ENCODE measurements at places on chromosomes 1 and 21.

GRCh38 chr1:198014355-198014754 lies 97.2 kb downstream of the LHX9 start:
- DNase-seq = no peak

- DNase-seq = peak; percentile 52
Measured at GRCh38 chr1:12472798-12473551, 145.0 kb downstream of the DHRS3 start.

DNA sequence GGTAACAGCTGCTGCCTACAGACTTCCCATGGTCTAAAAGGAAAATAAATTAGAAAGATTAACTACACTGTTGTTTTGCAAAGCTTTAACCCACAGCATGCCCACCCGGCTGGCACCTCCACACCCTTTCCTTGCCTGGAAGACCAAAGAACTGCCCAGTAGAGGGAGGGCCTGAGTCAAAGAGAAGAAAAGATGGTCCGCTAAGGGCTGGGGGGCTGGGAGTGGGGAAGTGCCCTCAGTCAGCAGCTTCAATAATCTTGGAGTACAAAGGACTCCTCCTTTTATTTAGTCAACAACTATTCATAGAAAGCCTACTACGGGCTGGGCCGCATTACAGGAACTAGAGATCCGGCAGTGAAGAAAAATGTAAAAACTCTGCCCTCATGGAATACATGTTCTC lies 40.6 kb downstream of the ERI3 start:
- DNase-seq = no peak

DNA sequence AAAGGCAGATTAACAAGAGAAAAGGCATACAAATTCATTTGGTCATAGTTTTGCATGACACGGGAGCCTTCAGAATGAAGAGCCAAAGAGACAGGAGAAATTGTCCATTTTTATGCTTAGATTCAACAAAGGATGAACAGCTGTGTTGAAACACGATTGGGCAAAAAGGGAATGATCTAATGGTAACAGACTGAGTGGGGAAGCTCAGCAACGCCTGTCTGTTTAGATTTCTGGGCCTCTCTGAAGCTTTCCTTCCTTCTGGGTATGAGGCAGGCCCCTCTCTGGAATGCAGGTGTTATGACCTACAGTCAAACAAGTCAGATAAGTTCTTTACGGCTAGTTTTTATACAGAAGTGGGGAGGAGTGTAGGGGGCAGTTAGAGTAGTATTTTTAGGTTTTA lies 154.6 kb downstream of the RGS7 start:
- no peak for DNase-seq

DNA sequence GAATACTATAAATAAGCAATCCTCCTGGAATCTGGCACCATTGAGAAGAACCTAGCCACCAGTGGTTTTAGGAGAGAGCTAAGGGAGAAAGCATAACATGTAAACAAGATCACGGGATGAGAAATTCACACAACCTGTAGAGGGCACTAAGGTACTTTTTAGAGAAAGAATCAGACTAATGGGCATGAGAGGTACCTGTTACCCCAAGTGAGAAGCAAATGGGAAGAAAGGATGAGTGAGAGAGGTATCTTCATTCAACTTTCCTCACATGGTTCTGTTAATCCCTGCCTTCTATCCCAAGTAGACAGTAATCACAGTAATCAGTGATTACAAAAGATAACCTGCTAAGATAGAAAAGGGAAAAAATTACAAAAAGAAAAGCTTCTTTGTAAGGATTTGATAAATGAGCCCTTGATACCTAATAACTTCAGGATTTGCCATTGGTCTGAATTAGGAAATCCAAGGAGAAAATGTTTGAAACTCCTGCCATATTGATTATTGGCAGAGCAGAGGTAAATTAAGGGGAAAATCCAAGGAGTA lies 251.1 kb upstream of the ADGRL2 start:
- no peak for DNase-seq

- peak; percentile 21 for DNase-seq
Measured at GRCh38 chr1:45493116-45493697, 2.2 kb upstream of the TESK2 start.

DNA sequence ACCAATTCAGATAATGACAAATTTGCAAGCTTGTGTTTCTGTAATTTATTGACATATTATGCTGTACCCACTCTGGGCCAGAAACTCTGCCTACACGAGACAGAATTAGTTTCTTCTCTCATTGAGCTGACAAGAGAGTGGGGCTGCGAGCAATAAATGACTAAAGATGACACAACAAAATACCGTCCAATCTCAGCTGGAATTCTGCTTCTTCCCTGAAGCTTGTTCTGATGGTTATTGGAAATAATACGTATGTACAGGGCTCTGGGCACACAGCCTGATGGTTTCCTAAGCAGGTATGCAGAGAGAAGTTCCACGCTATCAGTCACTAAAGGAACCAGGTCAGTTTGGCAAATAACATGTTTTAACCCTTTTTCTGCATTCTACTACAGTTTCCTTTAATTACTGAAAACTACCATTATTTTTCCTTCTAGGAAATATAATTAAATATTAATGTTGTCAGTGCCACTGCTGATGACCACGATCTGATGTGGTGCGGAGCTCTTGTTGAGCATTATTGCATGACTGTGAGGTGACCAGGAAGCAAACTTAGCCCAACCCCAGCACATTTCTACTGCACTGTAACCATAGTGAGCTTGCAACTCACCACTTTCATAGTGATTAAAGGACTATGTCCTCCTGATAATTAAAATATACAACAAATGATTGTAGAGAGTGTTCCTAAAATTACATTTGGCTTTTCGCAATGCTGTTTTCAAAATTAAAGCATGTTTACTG lies 221.4 kb upstream of the L1TD1 start:
- no peak for DNase-seq

DNA sequence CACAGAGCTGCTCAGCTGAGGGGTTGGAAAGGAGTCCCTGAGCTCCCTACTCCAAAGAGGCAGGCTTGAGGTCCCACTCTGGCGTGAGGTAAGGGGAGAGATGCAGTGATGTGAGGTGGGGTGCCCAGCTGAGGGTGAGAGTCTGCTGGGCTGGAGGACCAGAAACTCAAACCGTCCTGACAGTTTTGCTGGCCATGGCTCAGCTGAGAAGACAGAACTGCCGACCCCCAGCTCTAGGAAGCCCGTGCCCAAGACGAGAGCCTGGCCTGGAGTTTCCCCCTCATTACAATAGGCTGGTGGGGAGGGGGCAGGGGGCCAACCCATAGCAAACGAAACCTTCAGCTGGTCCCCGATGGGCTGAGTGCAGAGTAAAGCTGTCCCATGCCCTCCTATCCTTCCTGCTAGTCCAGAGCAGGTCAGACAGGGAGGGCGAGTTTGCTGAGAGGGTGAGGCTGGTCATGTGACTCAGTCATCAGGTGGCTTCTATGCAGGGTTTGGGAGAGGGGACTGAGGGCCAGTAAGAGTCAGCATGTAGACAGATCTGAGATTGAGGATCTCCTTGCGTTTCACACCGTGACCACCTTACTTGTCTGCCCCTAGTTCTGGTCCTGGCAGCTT lies 129.3 kb downstream of the PRDM2 start:
- no peak for DNase-seq

- no peak for DNase-seq
Measured at GRCh38 chr1:236395947-236396664, 2.0 kb downstream of the EDARADD start.

DNA sequence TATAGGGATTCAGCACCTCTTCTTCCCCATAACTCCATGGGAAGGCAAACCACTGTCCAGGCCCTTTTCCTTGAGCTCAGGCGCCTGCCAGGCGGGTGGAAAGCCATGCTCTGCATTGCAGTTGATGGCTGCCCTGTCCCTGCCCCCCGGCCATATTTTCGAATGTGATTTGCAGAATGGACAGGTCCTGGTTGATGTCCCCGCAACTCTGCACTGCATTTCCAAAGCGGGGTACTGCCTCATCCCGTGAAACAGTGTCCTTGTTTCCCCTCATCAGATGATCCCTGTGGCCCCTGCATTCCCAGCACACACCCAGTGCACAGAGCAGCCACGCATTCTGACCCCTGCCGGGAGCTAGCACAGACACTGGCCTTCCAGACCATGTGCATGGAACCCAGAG lies 33.7 kb upstream of the SCMH1 start:
- no peak for DNase-seq

GRCh38 chr1:117235863-117236465 lies 25.2 kb upstream of the VTCN1 start:
- DNase-seq = no peak

GRCh38 chr1:183186841-183187240 lies 777 bp downstream of the LAMC2 start:
- no peak for DNase-seq

DNA sequence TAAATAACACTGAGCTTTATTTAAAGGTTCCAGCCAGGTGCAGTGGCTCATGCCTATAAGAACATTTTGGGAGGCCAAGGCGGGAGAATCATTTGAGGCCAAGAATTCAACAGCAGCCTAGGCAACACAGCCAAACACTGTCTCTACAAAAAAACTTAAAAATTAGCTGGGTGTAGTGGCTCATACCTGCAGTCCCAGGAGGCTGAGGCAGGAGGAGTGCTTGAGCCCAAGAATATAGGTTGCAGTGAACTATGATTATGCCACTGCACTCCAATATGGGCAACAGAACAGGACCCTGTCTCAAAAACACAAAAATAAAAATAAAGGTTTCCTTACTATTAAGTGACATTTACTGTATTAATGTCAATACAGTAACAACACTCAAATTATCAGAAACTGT lies 2.1 kb downstream of the TAF12 start:
- peak; percentile 27 for DNase-seq

GRCh38 chr1:8009043-8010002 lies 16.8 kb downstream of the ERRFI1 start:
- no peak for DNase-seq

DNA sequence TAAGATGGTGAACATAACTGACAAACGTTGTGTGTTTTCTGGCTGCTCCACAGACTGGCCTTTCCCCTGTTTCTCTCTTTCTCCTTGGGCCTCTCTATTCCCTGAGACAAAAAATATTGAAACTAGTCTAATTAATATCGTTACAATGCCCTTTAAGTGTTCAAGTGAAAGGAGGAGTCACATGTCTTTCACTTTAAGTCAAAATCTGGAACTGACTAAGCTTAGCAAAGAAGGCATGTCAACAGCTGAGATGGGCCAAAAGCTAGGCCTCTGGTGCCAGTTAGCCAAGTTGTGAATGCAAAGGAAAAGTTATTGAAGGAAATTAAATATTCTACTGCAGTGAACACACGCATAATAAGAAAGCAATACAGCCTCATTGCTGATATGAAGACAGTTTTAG lies 32.2 kb upstream of the FCRL3 start:
- DNase-seq = no peak

DNA sequence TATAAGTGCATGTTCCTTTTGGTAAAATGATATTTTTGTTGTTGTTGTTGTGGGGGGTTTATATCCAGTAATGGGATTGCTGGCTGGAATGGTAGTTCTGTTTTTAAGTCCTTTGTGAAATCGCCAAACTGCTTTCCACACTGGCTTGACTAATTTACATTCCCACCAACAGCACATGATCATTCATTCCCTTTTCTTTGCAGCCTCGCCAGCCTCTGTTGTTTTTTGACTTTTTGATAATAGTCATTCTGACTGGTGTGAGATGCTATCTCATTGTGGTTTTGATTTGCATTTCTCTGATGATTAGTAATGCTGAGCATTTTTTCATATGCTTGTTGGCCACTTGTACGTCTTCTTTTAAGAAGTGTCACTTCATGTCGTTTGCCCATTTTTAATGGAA lies 188.5 kb upstream of the CHRM3 start:
- DNase-seq = no peak

- DNase-seq = no peak
Measured at GRCh38 chr1:210697185-210697584, 368.5 kb downstream of the HHAT start.

DNA sequence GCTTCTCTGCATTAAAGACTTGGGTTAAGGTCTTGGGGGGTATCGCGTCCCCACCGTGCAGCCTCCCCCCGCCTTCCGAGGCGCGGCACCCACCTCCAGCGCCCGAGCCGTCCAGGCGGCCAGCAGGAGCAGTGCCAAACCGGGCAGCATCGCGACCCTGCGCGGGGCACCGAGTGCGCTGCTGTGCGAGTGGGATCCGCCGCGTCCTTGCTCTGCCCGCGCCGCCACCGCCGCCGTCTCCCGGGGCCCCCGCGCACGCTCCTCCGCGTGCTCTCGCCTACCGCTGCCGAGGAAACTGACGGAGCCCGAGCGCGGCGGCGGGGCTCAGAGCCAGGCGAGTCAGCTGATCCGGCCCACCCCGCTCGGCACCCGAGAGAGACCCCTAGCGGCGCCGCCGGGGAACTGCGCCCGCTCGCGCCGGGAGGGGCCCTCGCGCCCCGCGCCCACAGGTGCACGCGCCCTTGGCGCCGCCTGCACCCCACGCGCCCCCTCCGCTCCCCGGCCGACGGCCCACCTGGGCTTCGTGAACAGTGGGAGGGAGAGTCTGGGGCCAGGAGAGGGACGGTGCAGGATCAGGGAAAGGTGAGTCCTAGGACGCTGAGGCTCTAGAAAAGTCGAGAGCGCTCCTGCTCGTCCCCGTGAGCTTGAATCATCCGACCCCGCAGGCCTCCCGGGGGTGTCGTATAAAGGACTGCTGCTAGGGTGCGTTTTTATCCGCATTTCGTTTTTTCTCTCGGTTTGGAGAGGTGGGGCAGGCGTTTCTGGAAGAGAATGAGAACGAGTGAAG lies at the start of gene APP:
Gene APP (minus strand): TSS at position 300 of the 787 bp plus-strand sequence. CDS start 150 bp downstream, at position 150.
- peak; percentile 92 for DNase-seq

GRCh38 chr1:73092383-73092782 lies 810.0 kb upstream of the NEGR1 start:
- no peak for DNase-seq

DNA sequence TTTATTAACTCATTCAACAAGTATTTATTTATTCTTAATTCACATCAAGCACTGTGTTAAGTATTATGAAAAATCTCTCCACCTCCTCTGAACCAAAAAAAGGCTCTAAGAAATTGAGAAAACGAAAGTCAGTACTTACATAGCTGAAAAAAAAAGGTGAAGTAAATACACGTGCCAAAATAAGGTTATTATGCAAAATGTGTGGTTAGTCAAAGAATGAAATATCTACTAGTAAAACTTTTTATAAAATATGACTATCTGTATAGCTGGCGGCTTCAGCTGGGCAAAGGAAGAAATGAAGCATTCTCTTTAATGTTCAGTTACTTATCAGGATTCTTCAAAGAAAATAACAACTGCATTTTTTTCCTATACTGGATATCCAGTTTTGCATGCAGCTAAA lies 35.5 kb upstream of the ASPM start:
- DNase-seq = no peak

GRCh38 chr1:54980528-54981241 lies at the start of gene TMEM61:
Gene TMEM61 (plus strand): TSS chr1:54980628. CDS start chr1:54981066, 438 bp downstream.
- no peak for DNase-seq

- no peak for DNase-seq
Measured at GRCh38 chr1:66925944-66926343, 1.2 kb downstream of the MIER1 start.

GRCh38 chr21:38804030-38804788 lies 1.5 kb upstream of the ETS2 start:
- no peak for DNase-seq

DNA sequence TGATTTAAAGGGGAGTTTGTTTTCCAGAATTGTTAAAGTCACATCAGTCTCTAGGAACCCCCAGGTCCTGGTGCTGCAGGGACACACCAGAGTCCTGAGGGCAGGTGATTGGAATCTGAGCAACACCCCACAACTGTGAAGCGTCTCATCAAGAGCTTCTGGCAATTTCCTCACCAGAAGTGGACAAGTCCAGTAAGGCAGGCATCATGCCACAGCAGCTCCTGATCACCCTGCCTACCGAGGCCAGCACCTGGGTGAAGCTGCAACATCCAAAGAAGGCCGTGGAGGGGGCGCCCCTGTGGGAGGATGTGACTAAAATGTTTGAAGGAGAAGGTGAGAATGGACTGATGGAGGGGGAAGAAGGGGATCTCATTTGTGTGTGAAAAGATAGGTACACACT lies 2.1 kb downstream of the ZFP69 start:
- no peak for DNase-seq

Measured in naive thymus-derived CD8-positive, alpha-beta T cell (primary cell).